ENCODE measurements at places on chromosomes 3 and 15.
A peak's percentile ranks its signal among the peaks of the same experiment; 100 is the strongest.

DNA sequence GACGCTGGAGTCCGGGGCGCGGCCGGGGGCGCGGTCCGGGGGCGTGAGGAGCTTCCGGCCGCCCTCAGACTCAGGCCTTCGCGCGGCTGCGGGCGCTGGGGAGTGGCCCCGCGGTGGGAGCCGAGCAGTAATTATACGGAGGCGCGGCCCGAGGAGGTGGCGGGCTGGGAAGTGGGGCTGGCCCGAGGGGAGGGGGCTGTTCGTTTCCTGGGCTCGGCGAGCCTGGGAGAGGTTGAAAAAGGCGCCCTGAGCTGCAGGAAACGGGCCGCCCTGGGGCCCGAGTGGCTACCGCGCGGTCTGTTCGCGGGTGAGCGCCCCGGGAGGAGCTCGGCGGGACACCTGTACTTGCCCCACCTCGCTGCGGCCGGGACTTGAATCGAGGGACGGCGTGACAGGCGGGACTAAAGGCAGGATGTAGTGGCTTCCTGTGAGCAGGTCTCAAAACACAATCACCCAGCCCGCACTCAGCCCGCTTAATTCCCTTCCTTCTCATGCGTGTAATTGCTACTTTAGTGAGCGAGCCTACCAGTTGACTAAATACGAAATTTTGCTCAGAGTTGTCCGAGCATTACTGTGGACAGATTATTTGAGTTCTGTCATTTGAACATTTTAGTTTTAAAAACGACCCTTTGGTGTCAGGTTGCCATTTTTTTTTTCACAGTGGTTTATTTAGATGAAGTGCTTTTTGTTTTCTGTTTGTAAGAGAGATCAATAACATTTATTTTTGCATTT, 860 bp downstream of the RASA2 start:
- DNase-seq, result peak; percentile 80

DNA sequence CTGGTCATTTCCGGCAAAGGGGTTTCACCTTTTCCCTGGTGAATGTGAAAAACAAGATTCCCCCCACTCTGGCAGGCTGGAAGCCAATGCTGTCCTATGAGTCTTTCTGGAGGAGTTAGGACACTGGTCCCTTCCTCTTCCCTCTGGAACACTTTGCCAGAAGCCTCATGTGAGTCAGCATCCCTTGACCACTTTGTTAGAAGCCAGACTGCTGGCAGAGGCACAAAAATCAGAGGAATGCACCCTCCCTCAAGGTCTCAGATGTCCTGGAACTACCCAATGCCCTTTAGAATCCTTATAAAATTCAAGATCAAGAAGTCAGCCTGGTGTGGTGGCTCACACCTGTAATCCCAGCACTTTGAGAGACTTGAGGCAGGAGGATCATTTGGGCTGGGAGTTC, 26.6 kb downstream of the ITGB5 start:
- DNase-seq, result no peak

- DNase-seq, result no peak
These were observed 14.4 kb upstream of the TSC22D2 start for GRCh38 chr3:150393745-150394144.

DNA sequence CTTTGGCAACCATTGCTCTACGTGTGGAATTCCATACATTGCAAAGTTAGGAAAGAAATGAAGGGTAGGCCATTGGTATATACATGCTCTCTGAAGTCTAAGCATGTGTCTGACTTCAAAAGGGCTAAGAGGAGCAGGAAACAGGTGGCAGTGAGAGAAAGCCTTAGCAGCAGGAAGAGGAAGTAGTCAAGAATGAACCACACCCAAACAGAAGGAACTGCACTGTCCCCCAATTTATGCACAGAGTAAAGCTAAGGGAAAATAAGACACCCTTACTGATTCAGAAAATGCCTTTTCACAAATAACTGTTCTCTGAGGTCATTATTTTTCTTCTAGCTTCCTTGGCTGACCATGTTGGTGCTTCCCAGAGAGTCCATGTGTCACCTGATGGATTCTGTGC, 575.4 kb downstream of the NTRK3 start:
- DNase-seq, result no peak

DNA sequence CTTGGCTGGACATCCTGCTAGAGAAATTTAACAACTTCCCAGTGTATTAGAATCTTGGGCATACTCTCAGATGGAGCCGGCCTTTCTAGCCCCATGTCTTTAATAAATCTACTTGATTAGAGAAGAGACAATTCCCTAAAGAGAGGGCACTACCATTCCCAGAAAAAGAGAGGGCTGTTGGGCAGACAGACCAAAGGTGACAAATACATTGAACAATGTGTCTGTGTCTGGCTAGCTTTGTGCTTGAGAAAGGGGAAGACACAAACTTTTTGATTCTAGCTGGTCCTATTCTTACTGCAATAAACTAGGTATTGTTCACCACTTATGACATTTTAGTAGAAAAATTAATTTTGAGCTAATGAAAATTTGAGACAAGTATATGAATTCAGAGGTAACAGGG, 57.7 kb downstream of the DUT start:
- no peak for DNase-seq

DNA sequence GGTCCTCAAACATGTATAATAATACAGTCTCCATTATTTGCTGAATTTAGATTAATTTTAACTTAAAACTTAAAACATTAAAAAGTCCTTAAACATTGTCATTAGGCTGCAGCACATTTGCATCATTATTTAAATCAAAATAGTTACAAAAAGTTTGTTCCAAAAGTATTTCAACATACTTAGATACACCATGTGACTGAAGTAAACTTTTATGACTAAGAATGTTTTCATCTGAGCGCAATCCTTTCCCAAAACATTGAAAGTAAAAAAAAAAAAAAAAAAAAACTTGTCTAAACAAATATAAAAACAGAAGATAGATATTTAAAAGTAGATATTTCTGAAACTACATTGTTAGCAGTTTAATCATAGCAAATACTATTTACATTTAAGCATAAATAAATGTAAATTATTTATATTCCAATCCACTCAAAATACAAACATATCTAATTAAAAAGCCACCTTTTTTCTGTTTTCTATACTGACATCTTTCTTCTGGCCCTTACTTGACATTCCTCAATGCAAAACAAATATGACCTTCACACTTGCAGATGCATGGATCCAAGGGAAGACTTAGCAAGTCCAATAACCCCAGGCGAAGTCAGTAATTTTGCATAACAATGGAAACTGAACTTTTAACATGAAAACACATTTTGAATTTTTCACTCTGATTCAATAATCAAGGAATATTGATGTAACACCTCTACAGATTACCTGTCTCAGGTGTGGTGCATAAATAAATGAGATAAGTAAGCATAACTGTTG, 10.3 kb downstream of the FAM227B start:
- no peak for DNase-seq

GRCh38 chr3:164984947-164985346, 93.3 kb downstream of the SI start:
- DNase-seq, result no peak

- no peak for DNase-seq
These were observed 2.5 kb upstream of the EFCC1 start for GRCh38 chr3:128998561-128998960.

GRCh38 chr3:47897954-47898353, 95.0 kb downstream of the DHX30 start:
- DNase-seq, result no peak

All from activated CD4-positive, alpha-beta T cell treated with anti-CD3 and anti-CD28 coated beads, Interleukin-2, amount 50 U/mL, for 1 hour (primary cell).